ENCODE measurements at places on chromosomes 2 and 18. TPM values are rescaled to one million over a fixed set of nuclear protein-coding genes. Genes with fewer than 3 reads are reported as not detected.
A peak's percentile ranks its signal among the peaks of the same experiment; 100 is the strongest.

DNA sequence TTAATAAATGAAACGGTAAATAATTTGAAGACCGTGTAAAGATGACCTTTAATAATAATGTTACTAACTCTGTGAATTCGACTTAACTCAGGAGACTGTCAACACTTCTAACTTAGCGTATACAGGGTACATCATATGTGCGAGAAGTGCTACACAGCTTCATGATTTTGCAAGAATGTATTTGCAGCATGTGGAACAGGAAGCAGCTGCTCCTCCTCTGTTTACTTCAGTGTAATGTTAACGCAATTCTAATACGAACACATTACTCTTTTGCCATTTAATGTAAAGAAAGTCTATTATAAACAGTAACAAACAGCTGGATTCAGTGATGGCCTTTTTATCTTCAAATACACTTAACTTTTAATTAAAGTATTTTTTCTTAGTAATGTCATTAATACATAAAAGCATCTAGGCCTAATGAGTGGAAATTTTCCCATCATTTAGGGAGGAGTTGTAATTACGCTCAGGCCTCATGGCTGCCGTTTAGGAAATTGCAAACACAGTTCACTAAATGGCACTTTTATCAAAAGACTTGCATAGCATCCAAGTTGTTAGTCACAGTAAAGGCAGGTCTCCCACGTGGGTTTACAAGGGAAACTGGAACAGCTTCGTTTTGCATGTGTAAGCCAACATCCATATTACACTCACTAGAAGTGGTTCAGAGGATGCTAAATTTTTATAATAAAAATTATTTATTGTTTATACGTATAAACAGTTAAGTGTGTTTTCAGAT lies 635.7 kb downstream of the FBXO15 start:
- no peaks in the 10 kb centered on the region for H3K4me1 ChIP-seq
- H3K27ac ChIP-seq = no peak overlapping the region
- no peak overlapping the region for H3K4me3 ChIP-seq
- no peaks in the 10 kb centered on the region for H3K27me3 ChIP-seq
- no peak for DNase-seq

GRCh38 chr18:43574974-43575373 lies 297.7 kb upstream of the SYT4 start:
- no peaks in the 10 kb centered on the region for H3K36me3 ChIP-seq
- H3K4me3 ChIP-seq = no peak overlapping the region
- H3K27me3 ChIP-seq = no peaks in the 10 kb centered on the region
- no peak for DNase-seq
- no peaks in the 10 kb centered on the region for H3K4me1 ChIP-seq

KCNJ13 gene
- not detected for total RNA-seq

DNA sequence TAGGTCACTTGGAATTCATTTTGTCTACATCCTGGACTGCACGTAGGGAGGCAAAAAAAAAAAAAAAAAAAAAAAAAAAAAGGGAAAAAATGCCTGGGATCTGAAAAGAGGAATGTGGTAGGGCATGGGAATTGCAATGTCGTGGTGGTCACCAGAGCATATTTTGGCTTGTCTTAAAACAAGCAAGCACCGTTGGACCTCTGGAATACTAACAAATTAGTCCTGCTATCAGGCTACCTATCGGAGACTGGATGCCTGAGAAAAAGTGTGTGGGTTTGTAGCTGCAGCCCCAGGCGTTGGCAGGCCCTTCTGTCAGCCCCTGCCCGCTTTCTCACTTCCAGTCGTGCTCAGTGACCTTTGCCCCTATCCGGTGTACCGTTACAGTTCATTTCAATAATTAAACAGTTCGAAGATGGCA lies 588.5 kb upstream of the ZEB2 start:
- H3K4me1 ChIP-seq = peaks cover 10% of the 10 kb centered on the region
- H3K4me3 ChIP-seq = no peak overlapping the region
- H3K27ac ChIP-seq = no peak overlapping the region
- DNase-seq = no peak
- no peaks in the 10 kb centered on the region for H3K36me3 ChIP-seq

GALNT3 gene
- 0.85 TPM for total RNA-seq

GRCh38 chr2:136215449-136215848 lies 97.5 kb upstream of the CXCR4 start:
- no peak overlapping the region for H3K27ac ChIP-seq
- H3K27me3 ChIP-seq = peaks cover 12% of the 10 kb centered on the region
- DNase-seq = no peak
- H3K36me3 ChIP-seq = no peaks in the 10 kb centered on the region

GRCh38 chr2:240302041-240302440 lies 133.4 kb upstream of the GPC1 start:
- H3K4me1 ChIP-seq = no peaks in the 10 kb centered on the region
- no peak overlapping the region for H3K27ac ChIP-seq
- no peaks in the 10 kb centered on the region for H3K36me3 ChIP-seq
- no peak for DNase-seq
- no peaks in the 10 kb centered on the region for H3K27me3 ChIP-seq

SFTPB gene
- not detected for total RNA-seq

- H3K27me3 ChIP-seq = no peaks in the 10 kb centered on the region
- no peak overlapping the region for H3K27ac ChIP-seq
- H3K4me3 ChIP-seq = no peak overlapping the region
- DNase-seq = no peak
- H3K36me3 ChIP-seq = no peaks in the 10 kb centered on the region
Observed at GRCh38 chr2:40754912-40755311, 303.0 kb upstream of the SLC8A1 start.

MAP2 gene
- total RNA-seq = 61.2 TPM

- no peaks in the 10 kb centered on the region for H3K36me3 ChIP-seq
- H3K4me3 ChIP-seq = no peak overlapping the region
- peaks cover 5% of the 10 kb centered on the region for H3K27me3 ChIP-seq
- no peak overlapping the region for H3K27ac ChIP-seq
- peak; percentile 34 for DNase-seq
- H3K4me1 ChIP-seq = no peaks in the 10 kb centered on the region
Observed at GRCh38 chr2:204177977-204178522, 241.5 kb downstream of the ICOS start.

MROH2A gene
- total RNA-seq = not detected

MZT2B gene
- 337 TPM for total RNA-seq

DNA sequence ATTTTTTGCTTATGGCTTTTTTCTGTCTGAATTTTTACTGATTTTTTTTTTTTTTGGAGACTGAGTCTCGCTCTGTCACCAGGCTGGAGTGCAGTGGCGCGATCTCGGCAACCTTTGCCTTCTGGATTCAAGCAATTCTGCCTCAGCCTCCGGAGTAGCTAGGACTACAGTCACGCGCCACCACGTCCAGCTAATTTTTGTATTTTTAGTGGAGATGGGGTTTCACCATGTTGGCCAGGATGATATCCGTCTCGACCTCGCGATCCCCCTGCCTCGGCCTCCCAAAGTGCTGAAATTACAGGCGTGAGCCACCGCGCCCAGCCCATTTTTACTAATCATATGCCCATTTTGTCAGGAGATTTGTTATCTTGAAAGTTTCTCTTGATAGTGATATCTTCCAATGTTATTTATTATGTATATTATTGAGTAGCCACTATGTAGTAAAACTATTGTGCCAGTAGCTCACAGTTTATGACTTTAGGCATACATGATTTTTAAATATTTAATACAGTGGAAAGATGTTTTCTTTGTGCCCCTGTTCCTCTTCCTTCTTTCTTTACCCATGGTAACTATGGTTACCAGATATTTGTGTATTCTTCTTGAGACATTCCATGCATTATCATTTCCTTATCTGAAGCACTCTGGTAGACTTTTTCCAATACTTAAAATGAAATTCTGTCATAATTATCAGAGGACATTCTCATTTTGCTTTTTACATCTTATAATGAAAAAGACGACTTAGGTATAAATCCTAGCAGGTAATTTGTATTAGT lies 2.1 kb downstream of the HAT1 start:
- H3K27me3 ChIP-seq = no peaks in the 10 kb centered on the region
- no peak overlapping the region for H3K27ac ChIP-seq
- H3K4me1 ChIP-seq = peaks cover 13% of the 10 kb centered on the region
- no peaks in the 10 kb centered on the region for H3K36me3 ChIP-seq
- no peak overlapping the region for H3K4me3 ChIP-seq
- DNase-seq = no peak

TDRD15 gene
- total RNA-seq = not detected

DNA sequence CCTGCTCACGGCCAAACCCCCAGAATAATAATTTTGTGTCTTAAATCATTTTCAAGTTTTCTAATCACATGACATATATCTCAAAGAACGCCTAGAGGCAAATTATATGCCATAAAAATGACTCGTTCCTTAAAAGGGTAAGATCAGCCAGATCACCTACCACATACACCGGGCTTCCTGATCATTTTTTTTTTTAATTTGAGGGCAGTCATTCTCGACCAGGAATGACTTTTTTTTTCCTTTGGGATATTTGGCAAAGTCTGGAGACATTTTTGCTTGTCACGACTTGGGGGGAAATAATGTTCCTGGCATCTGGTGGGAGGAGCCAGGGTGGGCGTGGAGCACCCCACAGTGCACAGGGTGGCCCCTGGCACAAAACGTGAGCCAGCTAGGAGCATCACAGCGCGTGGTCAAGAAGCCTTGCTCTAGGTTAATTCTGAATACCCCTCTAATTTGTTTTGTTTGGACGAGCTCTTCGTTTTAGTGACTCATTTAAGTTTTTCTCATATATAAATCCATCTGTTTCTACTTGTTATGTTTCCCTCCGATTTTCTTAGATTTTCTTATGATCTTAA lies 94.9 kb downstream of the TWIST2 start:
- no peaks in the 10 kb centered on the region for H3K36me3 ChIP-seq
- no peak for DNase-seq
- H3K27ac ChIP-seq = no peak overlapping the region
- H3K4me3 ChIP-seq = no peak overlapping the region
- no peaks in the 10 kb centered on the region for H3K4me1 ChIP-seq
- H3K27me3 ChIP-seq = no peaks in the 10 kb centered on the region

DNAH6 gene
- 0.25 TPM for total RNA-seq

GRCh38 chr2:110852541-110853263 lies 120.3 kb downstream of the ACOXL start:
- H3K36me3 ChIP-seq = no peaks in the 10 kb centered on the region
- H3K27me3 ChIP-seq = peaks cover 2% of the 10 kb centered on the region
- DNase-seq = no peak
- H3K27ac ChIP-seq = no peak overlapping the region

DNA sequence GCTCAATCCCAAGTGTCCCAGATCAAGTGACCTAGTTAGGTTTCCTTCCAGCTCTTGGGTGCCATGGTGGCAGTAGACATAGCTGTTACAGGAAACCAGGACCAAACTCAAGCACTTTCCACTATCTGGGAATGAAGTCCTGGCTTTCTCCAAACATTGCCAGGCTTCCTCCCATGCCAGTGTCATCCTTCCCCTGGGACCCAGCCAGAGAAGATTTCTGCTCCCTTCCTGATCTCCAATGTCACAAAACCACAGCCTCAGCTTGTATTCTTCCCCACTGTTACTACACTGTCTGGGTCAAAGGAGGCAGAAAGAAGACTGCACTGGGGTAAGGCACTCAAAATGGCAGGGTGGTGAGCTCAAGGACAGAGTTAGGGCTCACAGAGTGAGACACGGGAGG lies 347.1 kb downstream of the TNS1 start:
- H3K36me3 ChIP-seq = no peaks in the 10 kb centered on the region
- H3K27me3 ChIP-seq = no peaks in the 10 kb centered on the region
- no peak overlapping the region for H3K27ac ChIP-seq
- no peak overlapping the region for H3K4me3 ChIP-seq
- DNase-seq = no peak

CTDP1 gene
- total RNA-seq = 27.6 TPM

DNA sequence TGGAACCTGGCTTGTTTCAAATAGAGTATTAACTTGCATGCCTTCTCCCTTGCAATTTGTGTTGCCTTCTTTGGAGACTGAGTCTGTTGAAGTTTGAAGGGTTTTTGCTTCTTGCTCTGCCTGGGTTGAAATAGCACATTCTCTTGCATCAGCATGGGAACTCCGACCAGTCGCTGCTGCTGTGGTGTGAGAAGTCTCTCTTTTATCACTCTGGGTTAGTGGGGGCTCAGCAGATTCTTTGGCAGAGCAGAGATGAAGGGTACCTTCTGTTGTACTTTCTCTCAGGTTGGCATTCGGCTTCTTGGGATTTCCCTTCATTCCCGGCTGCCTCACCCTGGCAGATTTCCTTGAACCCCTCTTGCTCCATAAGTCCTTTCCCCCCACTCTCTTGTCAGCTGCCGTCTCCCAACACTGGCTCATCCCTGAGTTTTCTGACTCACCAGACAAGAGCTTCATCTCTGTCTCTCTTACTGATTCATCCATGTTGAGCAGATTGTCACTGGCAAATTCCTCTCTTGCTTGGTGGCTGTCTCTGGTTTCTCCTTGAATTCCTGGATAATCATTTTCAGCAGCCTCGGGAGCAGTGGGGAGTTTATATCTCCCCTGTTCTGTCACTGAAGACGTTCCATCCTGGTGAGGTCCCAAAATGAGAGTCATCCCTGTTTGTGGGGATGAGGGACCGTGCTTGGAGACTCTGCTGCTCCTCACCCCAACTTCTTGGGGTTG lies 49.9 kb downstream of the ALPK2 start:
- no peak overlapping the region for H3K4me3 ChIP-seq
- DNase-seq = no peak
- peaks cover 2% of the 10 kb centered on the region for H3K27me3 ChIP-seq
- no peaks in the 10 kb centered on the region for H3K4me1 ChIP-seq
- no peak overlapping the region for H3K27ac ChIP-seq

TMEM178A gene
- 2.8 TPM for total RNA-seq

MAPK4 gene
- not detected for total RNA-seq

DNA sequence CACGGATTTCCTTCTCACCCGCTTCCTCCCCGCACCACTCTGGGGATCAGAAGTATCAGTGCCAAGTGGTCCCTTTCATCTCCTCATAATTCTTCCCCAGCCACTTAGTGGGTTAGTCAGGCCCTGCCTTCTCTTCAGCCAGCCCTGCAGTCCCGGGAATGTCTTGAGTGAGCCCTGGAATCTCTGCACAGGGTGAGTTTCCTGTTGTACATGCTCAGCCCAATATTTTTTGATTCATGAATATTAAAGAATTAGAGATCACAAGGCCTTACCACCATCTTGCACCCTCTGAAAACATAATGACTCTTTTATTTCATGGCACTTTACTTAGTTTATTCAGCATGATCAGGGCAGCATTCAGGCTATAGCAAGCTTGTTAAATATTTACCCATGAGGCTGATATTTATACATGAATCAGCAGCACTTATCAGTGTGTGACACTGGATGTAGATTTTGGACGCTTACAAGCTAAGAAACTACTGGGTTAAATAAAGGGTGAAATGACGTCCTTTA lies 159.4 kb upstream of the FOSL2 start:
- no peak overlapping the region for H3K27ac ChIP-seq
- H3K27me3 ChIP-seq = no peaks in the 10 kb centered on the region
- H3K4me3 ChIP-seq = no peak overlapping the region
- no peaks in the 10 kb centered on the region for H3K4me1 ChIP-seq
- no peaks in the 10 kb centered on the region for H3K36me3 ChIP-seq
- DNase-seq = no peak

FOXD4L1 gene
- 0.18 TPM for total RNA-seq

DNA sequence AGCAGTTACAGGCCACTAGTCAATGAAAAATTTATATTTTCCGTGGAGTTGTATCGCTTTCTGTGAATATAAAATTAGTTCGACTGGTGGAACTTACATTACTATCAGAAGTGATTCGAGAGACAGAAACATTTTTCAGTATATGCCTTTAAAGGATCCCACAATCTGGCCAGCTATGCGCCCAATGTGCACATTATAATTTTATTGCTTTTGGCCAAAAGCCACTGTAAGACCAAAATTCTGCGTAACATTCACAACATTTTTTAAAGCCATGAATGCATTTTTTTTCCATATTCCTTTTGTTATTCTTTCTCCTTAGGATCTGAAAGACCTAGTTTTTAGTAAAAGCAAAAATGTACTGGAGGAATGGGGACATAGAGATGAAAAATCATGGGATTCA lies 131.0 kb upstream of the CHAC2 start:
- no peak overlapping the region for H3K27ac ChIP-seq
- no peak for DNase-seq
- no peak overlapping the region for H3K4me3 ChIP-seq
- no peaks in the 10 kb centered on the region for H3K27me3 ChIP-seq
- H3K4me1 ChIP-seq = no peaks in the 10 kb centered on the region

Measured in endothelial cell of umbilical vein (primary cell).